CD4-positive, alpha-beta T cell treated with Interleukin-17A for 1 hour (primary cell): ENCODE measurements at places on chromosomes 11 and 22.

GRCh38 chr11:104370478-104370877 lies 206.5 kb upstream of the PDGFD start:
- no peak for DNase-seq

- no peak for DNase-seq
These were observed 33.4 kb downstream of the SERPINH1 start for GRCh38 chr11:75595429-75595828.

GRCh38 chr22:48951836-48952235 lies 875.8 kb downstream of the BRD1 start:
- DNase-seq: no peak

GRCh38 chr22:32579529-32580220 lies 105.1 kb downstream of the FBXO7 start:
- no peak for DNase-seq

DNA sequence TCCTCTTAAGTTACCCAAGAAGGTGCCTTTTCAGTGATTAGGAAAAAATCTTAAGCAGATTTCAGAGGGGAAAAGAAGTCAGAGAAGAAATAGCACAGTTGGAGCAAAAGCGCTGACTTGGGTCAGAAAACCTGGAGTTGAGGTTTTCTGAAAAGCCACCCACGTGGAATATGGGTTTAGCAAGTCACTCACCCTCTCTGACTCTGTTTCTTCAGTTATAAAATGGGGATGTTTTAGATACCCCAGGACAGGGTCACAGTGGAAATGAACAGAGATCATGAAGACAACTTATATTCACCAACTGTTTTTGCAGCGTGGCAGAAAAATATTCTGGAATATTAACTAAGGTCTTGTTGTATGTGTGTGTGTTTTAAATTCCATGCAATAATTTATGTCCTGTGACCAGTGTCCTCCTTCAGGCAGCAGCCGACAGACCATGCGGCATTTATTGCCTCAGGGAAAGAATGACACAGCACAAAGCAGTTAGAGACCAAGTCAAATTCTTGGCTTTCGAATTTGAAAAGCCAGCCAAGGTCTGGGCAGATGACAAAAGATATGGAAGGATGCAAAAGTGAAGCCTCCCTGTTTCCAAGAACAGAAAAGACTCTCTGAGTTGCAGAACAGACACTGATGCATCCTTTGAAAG lies 119.9 kb downstream of the MIAT start:
- DNase-seq: no peak

GRCh38 chr11:104286129-104286528 lies 122.2 kb upstream of the PDGFD start:
- no peak for DNase-seq

DNA sequence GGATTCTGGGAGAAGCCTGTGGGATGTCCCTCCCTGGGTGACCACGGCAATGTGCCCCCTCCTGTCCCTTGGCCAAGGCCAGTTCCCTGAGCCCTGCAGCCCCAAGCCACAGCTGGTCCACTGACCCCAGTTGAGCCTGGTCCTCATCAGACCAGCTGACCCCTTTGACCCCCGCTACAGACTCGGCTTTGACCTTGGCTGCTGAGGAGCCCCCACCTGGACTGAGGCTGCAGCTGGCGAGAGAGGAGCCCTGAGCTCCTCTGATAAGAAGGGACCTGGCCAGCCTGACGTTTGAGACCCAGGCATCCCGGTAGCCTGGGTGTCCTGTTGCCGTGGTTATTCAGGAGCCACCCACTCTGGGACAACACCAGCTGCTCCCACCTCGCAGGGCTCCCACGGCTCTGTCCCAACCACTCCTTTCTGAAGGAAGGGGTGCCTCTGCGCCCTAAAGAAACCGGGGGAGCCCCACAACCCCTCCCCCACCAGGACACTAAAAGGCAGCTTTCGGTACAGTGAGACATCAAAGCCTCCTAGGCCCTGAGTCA lies 3.0 kb downstream of the ASCL2 start:
- DNase-seq: no peak

DNA sequence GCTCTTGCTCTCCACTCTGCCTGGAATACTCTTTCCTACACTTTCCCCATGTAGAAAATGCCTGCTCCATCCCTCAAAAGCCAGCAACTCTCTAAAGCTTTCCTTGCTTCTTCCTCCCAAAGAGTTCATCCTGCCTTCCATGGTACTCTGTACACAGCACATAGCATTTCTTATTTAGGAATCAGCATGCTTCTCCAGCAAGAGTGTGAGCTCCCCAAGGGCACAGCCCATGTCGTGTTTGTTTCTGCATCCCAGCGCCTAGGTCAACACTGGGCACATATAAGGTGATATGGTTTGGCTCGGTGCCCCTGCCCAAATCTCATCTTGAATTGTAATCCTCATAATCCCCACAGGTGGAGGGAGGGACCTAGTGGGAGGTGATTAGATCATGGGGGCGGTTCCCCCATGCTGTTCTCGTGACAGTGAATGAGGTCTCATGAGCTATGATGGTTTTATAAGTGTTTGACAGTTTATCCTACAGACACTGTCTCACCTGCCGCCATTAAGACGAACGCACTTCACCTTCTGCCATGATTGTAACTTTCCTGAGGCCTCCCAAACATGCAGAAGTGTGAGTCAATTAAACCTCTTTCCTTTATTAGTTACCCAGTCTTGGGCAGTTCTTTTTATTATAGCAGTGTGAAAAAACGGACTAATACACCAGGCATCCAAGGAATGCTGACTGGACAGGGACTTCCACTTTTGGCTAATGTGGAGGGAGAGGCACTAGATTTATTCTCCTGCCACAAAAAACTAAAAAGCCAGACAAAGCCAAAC lies 8.2 kb downstream of the VPS37C start:
- no peak for DNase-seq

- no peak for DNase-seq
These were observed 79.9 kb downstream of the MS4A13 start for GRCh38 chr11:60594998-60595642.

DNA sequence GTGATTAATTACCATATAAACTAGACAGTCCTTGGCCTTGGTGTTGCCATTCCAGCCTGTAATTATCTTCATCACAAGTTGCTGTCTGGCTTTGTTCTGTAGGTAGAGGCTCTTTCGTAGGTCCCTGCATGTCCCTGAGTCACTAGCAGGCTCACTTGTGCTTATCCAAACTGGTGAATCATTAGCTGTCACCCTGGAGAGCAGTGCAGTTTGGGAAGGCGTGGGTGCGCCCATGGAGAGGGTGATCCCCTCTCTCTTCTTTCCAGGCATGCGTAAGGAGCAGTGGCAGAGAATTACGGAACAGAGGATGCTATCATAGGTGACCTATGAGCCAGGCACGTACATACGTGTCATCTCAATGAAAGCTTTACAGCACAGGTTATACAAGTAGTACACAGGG lies 11.0 kb upstream of the EHF start:
- no peak for DNase-seq

- no peak for DNase-seq
These were observed 14.0 kb downstream of the TRIM29 start for GRCh38 chr11:120123946-120124345.

DNA sequence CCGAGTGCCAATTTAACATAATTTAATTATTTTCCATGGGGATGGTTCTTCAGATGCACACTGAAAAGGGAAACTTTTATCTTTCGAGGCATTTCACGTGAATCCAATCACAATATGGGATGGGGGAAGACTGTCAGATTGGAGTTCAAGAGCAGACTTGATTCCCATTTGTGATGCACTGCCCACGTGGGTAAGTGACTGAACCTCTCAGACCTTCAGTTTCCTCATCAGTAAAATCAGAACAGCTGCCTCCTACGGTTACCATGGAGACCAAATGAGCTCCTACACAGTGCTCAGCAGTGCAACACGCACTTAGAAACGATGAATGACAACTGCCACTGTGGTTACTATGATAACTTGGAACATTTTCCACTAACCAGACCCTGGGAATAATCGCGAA lies 21.7 kb downstream of the KIAA0930 start:
- DNase-seq: peak; percentile 34

GRCh38 chr11:71459767-71460320 lies 6.8 kb downstream of the NADSYN1 start:
- no peak for DNase-seq

- DNase-seq: no peak
These were observed 293.7 kb downstream of the DDX10 start for GRCh38 chr11:108958368-108959104.

DNA sequence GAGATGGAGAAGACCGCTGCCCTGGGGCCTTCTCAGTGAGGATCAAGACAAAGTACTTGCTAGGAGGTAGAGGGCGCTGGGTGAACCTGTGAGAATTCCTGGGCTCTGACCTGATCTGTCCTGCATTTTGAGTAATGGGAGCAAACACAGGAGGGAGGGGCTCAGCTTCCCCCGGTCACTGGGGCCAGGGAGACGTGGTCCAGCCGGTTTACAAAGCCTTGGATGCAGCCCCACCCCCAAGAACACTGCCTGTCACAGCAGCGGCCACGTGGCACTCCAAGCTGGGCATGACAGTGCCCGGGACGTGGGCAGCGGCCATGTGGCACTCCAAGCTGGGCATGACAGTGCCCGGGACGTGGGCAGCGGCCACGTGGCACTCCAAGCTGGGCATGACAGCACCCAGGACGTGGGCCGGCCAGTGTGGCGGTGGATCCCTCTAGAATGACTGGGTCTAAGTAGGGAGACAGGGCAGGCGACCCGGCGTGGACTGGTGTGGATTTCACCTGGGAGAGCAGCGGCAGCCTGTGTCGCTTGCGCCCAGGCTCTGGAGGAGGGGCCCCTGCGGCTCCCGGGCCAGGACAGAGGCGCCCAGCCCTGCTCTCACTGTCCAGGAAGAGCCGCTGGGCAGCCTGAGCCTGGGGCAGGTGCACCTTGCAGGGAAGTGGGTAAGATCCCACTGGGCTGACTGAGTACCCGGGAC lies 2.5 kb upstream of the TTLL8 start:
- DNase-seq: no peak

DNA sequence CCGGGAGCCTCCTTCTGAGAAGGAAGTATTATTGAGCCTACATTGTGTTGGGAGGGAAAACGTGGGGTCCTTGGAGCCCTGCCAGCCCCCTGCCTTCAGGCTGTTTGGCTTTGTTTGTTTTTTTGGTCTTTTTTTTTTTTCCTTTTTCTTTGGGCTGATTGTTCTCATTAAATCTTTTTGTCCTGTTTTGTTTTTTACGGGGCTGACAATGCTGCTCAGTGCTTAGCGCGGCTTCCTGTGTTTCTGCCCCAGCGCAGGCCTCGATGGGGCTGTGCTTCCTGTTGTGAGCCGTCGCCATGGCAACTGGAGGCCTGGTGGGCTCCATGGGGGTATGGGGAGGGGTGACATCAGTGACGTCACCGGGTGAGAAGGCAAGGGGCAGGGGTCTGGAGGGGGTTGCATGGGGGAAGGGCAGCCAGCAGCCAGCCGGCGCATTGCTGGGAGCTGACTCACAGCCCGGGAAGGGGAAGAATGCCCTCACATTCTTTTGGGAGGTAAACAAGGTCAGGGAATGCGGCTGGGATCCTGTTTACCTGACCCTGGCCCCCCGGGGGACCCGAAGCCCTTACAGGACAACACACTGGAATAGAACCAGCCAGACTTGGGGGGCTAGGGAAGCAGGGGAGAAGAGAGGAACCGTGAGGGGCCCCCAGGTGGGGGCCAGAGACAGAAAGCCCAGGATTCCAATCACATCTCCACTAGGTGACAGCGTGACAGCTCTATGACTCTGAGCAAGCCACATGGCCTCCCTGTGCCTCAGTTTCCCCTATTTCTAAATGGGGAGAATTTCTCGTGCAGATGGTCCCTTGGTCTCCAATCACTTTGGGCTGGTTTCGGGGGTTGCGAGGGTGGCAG lies 22.2 kb upstream of the CBX7 start:
- DNase-seq: peak; percentile 88

- DNase-seq: no peak
These were observed 197.5 kb downstream of the DBX1 start for GRCh38 chr11:19962801-19963175.

- peak; percentile 49 for DNase-seq
These were observed 19.2 kb upstream of the ADSL start for GRCh38 chr22:40326905-40327735.

DNA sequence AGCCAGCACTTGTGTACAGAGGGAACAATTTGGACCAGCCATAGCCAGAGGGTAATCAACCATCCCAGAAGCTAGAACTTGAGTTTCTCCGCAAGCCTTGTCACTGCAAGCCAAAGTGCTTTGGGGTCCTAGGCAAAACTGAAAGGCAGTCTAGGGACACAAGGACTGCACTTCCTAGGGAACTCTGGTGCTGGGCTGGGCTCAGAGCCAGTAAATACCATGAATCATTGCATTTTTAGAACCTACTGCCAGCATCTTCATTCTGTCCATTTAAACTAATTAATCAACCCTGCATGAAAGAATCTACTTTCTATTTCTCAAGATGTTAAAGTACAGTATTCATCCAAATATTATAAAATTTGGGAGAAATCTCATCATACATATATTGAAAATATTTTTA lies 20.0 kb downstream of the PATE3 start:
- no peak for DNase-seq

DNA sequence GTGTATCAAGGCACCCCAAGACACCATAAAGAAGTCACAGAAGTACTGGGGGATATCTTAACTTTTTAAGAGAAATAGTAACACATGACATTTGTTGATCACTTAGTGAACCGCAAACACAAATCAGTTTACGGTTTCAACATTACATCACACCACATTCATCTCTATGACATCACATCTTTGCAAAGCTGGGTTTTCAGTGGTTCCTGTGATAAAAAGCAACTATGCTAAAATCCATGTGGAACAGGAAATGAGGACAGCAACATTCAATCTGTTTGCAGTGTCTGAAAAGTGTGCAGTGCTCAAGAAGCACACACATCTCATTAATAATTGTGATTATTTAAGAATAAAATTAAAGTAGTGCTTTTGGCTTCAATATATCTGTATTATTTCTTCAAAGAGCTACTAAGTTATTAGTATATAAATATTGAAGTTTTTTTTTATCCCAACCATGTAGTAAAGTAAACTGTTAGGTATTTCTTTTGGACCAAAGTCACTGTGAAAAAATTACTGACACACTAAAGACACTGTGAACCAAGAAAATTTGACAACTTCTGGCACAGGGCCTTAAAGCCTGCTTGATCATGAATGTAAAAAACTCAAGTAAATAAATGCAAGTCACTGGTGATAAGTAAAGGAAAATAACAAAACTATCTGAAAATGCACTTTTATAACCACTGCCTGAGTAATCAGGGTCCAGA lies 156.0 kb upstream of the SOX6 start:
- no peak for DNase-seq

GRCh38 chr11:1009991-1010390 lies 26.5 kb downstream of the MUC6 start:
- DNase-seq: no peak

DNA sequence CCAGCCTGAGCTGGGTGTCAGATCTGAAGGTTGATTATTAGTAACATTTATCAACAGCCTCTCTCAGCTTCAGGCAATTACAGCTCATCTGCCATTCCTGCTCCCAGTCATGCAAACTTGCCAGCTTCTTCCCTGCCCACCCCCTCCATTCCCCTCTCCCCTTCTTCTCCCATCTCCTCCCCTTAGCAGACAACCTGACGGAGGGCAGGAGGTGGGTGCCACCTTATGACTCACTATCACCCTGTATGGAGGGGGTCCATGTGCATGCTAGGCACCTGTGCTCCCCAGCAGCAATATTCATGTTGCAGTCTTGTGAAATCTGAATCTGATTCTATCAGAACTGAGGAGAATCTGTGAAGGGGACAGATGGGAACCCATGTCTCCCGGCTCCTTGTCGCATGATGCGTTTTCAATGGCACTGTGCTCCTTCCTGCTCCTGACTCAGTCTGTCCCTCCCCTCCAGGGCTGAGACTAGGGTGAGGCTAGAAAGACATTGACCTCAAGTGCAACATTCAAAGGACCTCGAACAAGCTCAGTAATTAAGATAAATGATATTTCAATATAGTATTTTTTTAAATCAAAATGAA lies 46.3 kb upstream of the TUB start:
- DNase-seq: no peak

GRCh38 chr11:13183094-13183825 lies 94.3 kb upstream of the BMAL1 start:
- peak; percentile 34 for DNase-seq
